ENCODE measurements at places on chromosomes 7 and 10. TPM values are rescaled to one million over a fixed set of nuclear protein-coding genes. Genes with fewer than 3 reads are reported as not detected.

DNA sequence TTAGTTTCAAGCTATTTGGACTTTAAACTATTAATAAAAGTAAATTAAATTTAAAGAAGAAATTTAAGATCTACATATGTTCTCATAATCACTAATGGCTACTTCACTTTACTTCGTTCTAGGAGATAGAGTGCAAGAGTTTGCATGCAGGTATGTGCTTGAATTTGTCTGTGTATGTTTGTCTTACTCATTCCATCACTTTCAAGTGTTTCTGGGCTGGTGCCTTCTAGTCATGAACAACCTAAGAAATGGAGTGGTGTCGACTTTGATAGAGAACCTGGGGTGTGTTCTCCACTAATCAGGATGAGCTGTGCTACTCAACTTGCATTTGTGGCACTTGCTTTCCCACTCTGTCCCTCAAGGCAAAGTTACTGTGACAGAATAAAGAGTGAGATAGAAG lies 169.9 kb downstream of the KCND2 start:
- DNase-seq = no peak

COL13A1 gene
- 24.8 TPM for polyA plus RNA-seq

DNA sequence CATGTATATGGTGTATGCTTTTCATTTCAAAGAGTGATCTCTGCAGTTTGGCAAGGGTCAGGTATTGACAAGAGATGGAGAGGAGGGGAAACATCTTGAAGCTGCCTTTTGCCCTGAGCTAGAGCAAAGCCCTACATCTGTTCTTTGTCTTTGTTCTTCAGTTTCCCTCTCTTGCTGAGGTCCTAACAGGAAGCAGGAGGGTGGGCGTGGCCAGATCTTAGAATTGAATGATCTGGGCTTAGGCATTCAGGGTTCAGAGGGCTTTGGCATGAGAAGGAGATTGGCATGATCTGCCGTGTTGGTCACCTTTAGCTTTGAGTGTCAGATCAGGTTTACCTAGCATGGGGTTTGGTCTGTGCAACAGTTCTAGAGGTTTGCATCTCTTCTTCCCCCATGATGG lies 41.3 kb downstream of the LRMDA start:
- no peak for DNase-seq

- no peak for DNase-seq
Measured at GRCh38 chr7:132355048-132355447, 221.2 kb downstream of the PLXNA4 start.

All from right renal pelvis (tissue), 4 donors.